ENCODE measurements at places on chromosomes 11 and 22.

DNA sequence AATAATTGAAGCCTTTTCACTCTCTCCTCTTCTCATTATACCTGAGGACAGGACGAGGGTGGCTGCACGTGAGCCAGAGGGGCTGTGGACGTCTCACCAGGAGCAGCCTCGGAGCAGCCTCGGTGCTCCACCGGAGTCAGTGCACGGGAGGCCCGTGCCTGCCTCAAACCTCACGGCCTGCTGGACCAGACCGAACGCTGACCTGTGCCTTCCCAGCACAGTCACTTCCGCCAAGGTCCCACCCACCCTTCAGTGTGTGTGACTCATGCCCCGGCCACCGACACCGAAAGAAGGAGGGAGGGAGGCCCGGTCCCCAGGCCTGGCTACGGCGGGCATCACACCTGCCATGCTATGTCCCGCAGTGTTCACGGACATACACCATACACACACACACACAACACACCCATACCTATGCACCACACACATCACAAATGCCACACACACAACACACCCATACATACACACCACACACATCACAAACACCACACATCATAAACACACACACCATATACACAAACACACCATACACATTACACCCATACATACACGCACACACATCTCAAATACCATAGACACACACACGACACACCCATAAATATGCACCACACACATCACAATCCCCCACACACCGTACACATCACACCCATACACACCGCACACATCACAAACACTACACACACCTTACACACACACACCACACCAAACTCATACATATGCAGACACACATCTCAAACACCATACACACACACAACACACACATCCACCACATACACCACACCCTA, 1506.5 kb downstream of the TBC1D22A start:
- DNase-seq = no peak

DNA sequence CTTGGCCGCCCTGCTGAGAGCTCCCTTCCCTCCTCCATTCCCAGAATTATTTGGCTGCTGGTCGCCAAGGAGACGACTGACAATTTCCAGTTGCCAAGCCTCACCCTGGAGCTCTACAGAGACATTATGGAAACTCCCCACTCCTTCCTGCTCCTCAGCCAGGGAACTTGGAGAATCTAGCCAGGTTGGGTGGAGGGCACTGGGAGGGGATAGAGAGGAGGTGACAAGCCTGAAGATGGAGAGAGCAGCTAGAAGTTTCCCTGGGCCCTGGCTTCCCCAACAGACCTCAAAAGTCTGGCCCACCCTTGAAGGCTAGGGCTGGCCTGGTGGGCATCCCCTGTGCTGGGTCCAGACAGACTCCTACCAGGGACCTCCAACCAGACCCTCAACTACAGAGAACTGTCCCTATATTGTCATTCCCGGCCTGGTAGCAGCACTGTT, 6.7 kb upstream of the VSIG10L2 start:
- DNase-seq = no peak

GRCh38 chr11:121494355-121495099, 41.8 kb upstream of the SORL1-AS1 start:
- peak; percentile 25 for DNase-seq

DNA sequence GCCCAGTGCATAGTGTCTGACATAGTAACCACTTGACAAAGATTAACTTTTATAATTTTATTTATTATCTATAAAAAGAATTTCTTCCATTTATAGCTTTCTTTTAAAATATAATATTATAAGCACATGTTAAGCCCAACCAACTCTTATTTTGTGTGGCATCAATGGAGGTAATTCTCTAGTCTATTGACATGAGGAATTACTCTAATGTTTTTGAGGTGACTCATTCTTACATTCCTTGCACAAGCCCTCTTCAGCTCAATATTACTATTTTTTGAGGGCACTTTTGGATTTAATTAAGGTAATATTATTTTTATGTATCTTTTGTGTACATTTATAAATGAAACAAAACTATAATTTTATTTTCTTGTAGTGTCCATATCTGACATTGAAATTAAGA, 59.6 kb downstream of the AASDHPPT start:
- no peak for DNase-seq

- DNase-seq = no peak
Measured at GRCh38 chr11:69170704-69171103, 15.0 kb downstream of the SMIM38 start.

- peak; percentile 82 for DNase-seq
Measured at GRCh38 chr22:31630331-31631329, 31.4 kb downstream of the PISD start.

DNA sequence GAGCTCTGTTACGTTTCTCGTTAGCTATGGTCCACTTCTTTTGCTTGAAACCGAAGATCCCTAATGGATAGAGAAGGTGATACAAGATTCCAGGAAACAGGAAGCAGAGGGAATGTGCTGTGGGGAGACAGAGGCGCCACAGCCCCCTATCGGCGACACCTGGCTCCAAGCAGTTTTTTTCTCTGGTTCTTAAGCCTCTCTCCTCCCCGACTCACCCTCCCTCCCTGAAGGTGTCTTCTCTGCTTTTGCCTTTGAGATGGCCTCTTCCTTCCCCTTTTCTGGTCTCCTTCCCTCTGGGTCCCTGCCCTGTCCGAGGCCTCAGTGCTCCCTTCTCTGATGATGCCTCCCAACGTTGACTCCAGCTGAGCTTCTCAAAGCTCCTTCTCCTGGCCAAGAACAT, 14.2 kb upstream of the APOBEC3A start:
- DNase-seq = no peak

DNA sequence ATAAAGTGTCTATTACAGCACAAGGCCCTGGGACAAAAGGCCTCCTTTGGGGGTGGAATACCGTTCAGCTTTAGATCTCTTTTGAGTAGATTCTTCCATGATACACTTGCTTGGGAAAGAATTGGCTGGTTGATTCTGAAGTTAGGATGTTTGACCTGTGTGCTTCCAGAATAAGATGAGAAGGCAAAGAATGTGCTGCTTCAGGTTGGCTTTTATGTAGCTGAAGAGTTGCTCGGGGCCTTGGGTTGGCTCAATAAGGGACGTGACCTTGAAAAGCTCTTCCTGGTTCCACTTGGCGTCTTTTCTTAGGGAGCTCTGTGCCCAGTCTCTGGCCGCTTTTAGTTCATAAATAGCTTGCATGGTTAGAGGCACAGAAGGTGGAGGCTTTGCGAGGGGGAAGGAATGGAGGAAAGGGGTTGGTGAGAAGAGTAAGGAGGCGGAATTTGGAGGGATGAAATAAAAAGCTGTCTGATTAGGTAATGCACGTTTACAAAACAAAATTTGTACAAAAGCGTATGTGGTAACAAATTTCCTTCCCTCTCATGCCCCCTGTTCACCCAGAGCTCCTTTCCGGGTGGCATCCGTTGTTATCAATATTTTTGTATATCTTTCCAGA, 4.2 kb upstream of the SORL1-AS1 start:
- DNase-seq = no peak

- no peak for DNase-seq
Measured at GRCh38 chr22:49181942-49182341, 645.7 kb downstream of the BRD1 start.

DNA sequence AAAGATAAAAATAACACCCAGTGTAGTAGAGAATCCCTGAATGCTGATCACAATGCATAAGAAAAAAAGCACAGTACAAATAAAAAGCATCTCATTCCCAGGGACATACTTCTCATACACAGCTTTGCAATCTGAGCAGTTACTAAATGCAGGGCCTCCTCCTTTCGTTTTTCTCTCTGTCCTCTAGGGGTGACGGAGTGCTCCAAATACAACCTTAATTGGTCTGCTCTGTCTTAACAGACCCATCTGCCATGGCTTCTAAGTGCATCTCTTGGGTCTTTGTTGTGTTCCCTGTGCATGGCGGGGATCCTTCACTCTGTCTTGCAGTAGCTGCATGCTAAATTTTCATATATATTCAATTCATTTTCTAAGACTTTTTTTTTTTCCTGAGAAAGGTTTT, 1114.2 kb upstream of the RAG2 start:
- no peak for DNase-seq

DNA sequence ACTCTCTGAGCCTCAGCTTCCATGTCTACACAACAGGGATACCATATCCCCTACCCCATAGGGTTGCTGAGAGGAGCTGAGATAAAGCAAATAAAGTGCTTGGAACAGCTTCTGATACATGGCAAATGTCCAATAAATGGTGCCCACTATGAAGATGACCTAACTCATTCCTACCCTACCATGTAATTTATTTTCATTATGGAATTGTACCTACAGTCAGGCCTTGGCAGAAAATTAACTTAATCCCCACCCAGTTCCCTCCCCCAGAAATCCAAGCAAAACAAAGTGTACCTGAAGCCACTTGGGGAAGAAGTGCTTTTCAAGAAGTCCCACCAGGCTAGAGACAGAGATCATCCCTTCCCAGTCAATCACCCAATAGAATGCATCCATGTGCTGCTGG, 10.8 kb downstream of the SRRD start:
- no peak for DNase-seq

DNA sequence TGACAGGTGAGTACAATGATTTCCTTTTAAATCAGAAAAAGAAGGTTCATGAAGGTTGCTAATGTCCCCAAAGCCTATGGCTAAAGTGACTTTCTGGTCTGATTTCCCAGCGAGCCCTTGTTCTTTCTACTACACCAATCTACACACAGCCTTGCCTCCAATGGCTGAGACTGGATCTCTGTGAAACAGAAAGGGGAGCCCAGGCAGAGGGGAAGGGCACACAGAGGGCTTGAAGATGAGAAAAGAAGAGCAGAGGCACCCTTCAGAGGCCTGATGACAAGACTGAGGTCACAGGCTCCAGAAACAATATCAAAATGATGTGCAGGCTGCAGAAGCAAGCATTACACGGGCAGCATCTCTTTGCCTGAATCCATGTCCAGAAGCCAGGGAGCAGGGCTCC, 1.5 kb downstream of the SYN3 start:
- no peak for DNase-seq

DNA sequence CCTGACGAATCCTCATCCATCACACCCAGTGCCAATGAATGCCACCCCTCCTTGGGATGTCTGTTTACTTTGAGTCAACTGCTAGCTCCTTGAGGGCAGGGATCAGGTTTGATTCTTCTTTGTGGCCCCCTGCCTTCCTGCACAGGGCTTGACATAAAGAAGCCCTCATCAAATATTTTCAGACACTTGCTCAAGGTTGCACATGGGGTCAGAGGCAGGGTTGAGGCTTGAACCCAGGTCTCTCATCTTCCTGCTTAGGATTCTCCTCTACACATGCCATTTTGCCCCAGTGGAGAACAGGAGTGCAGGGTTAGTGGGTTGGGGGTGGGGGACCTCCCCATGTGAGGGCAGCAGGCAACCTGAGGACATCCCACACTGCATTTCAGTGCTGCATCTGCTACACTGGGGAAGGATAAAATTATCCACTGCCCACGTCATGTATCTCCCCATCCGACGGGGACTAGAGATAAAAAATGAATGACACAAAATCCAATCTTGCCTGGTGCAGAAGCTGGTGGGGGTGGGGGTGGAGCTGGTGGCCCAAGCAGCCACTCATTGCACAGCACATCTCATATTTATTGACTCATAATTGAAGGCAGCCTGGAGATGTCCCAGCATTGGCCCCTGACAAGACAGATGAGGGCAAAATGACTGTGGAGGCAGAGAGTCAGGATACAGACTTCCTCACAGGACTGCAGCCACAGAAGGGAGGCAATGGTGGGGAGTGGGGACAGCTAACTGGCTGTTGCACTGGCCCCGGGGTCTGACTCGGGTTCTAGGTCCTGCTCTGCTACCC, 41.3 kb downstream of the NEU3 start:
- DNase-seq = no peak

GRCh38 chr11:77068457-77069335, 1.9 kb downstream of the CAPN5 start:
- DNase-seq = no peak

- DNase-seq = no peak
Measured at GRCh38 chr11:130947889-130948288, 31.6 kb upstream of the SNX19 start.

DNA sequence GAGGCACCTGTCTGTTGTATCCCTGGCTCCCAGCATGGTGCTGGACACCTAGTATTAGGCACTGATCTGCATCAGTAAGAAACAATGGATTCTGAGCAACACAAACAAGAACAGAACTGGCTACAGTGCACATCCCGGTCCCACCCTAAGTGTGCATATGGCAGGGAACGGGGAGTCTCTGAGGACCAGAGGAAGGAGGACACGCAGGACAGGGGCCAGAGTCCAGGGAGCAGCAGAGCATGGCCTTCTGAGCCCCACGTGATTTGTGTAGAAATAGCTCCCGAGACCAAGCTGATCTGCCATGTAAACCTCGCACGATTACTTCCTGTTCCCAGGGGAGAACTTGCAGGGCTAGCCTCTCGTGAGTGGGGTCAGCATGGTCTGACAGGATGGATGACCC, 12.7 kb upstream of the SNX32 start:
- no peak for DNase-seq

DNA sequence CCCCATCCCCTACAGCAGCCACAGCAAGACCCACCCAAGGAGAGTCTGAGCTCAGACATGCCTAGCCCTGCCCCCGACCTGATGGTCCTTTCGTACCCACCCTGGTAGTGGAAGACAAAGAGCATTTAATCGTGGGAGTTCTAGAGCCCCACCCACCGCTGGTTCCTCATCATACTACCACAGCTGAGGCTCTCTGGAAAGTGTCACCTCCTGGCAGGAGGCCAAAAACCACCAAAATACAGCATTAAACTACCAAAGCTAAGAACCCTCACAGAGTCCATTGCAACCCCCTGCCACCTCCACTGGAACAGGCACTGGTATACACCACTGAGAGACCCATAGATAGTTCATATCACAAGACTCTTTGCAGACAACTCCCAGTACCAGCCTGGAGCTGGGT, 311.1 kb downstream of the TENM4 start:
- no peak for DNase-seq

DNA sequence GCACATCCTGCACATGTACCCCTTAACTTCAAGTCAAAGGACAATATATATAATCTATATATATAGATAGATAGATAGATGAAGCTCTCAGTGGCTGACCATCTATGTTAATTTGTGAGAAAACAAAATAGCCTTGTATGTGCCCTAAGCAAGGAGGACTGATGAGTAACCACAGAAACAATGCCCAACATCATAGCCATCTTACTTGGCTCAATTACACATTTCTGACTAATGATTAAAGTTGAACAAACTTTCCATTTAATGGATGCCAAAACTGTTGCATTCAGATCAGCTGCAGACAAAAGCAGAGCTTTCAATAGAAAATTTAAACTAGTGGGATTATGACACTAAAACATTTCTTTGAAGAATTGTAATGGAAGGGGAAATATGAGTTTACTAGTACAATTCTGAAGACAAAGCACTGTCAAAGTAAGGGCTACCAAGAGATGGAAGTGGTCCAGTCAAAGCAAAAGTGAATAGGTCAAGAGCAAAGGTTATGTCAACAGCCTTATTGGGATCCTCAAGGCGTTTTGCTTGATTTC, 1188.2 kb upstream of the RAG2 start:
- no peak for DNase-seq

DNA sequence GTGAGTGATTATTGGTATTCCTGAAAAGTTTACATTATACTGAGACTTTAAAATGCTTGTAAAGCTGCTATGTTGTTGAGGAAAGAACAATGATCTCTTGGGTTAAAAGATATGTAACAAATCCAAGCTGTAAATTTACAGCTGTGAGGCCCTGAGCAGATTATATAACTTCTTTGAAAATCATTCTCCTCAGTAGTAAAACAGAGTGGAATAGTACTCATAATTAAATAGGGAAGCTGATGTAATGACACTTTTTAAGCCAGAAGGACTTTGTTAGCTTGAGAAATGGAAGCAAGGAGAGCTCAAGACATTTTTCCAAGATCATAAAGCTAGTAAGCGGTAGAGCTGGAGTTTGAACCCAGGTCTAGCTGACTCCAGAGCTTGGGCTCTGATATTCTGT, 363.9 kb downstream of the TMEM135 start:
- DNase-seq = no peak

- DNase-seq = no peak
Measured at GRCh38 chr11:69651834-69652620, 11.1 kb downstream of the CCND1 start.

All from CD4-positive, alpha-beta T cell treated with Interleukin-15 for 4 hours (primary cell).